ENCODE measurements at places on chromosomes 4 and X. TPM values are rescaled to one million over a fixed set of nuclear protein-coding genes. Genes with fewer than 3 reads are reported as not detected.

DNA sequence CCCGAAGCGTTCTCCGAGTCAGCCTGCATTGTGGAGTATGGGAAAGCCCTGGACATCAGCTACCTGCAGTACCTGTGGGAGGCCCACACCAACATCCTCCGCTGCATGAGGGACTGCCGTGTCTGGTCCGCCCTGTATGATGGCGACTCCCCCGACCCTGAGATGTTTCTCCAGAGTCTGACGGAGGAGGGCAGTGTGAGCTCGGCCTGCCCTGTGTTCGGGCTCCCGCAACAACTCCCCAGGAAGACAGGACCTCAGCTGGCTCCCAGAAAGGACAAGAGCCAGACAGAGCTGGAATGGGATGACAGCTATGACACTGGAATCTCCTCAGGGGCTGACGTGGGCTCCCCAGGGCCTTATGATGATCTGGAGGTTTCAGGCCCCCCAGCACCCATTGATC lies 111.3 kb downstream of the GATB start:
- no peak overlapping the region for H3K4me3 ChIP-seq
- H3K27ac ChIP-seq: no peak overlapping the region
- peaks cover 12% of the 10 kb centered on the region for H3K4me1 ChIP-seq
- H3K36me3 ChIP-seq: peaks cover 11% of the 10 kb centered on the region
- H3K27me3 ChIP-seq: no peaks in the 10 kb centered on the region

GRCh38 chr4:173159791-173160190 lies 8.8 kb upstream of the GALNT7 start:
- DNase-seq: no peak
- no peaks in the 10 kb centered on the region for H3K27me3 ChIP-seq
- no peak overlapping the region for H3K4me3 ChIP-seq
- H3K4me1 ChIP-seq: no peaks in the 10 kb centered on the region
- no peak overlapping the region for H3K27ac ChIP-seq

DNA sequence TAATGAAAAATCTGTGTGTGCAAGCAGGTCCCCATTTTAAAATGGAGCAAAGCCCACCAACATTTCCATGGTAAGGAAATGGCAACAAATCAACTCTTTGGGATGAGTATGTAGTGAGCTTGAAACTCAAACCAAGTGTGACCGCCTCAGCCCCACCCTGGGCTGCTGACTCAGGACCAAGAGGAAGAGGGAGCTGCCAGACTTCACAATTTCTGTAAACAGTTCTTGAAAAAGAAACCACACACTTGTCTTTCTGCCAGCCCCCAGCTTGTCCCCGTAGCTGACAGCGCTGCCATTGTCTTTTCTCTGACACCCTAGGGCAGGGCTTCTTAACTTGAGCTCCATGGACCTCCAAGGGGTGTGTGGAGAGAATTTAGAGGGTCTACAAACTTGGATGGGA lies 10.3 kb downstream of the RTL5 start:
- H3K36me3 ChIP-seq: no peaks in the 10 kb centered on the region
- H3K4me1 ChIP-seq: peaks cover 3% of the 10 kb centered on the region
- no peak for DNase-seq
- H3K4me3 ChIP-seq: no peak overlapping the region
- no peaks in the 10 kb centered on the region for H3K27me3 ChIP-seq

GRCh38 chrX:130120321-130120731 lies 10.0 kb upstream of the ELF4 start:
- peaks cover 18% of the 10 kb centered on the region for H3K27me3 ChIP-seq
- peak; percentile 60 for DNase-seq
- no peaks in the 10 kb centered on the region for H3K4me1 ChIP-seq
- H3K4me3 ChIP-seq: peak overlapping the region; percentile 55

DNA sequence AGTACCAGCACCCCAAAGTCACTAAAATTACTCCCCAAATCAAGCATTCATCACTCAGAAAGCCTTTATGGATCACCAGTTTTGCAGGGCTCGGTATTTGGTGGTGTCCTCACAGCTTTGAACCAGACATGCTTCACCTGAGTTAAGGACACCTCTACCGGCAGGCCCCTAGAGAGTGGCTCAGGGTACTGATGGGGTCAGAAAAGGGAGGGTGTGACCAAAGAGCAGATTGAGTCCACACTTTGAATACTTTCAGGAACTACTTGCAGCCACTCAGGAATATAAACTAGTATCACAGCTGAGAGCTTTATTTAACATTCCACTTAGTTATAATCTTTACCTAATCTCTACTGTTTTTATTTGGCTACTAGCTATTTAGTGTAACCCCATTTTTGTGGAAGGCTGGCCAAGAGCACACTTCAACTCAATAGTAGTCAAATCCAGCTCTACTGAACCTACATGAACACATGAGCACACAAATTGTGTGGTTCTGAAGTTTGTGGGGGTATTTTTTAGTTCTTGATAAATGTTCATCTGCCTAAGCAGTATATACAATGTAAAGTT lies 109.6 kb upstream of the SPRY1 start:
- DNase-seq: no peak
- H3K27me3 ChIP-seq: no peaks in the 10 kb centered on the region
- no peaks in the 10 kb centered on the region for H3K4me1 ChIP-seq
- no peak overlapping the region for H3K27ac ChIP-seq

- no peak overlapping the region for H3K4me3 ChIP-seq
- DNase-seq: no peak
- H3K27me3 ChIP-seq: no peaks in the 10 kb centered on the region
- no peak overlapping the region for H3K27ac ChIP-seq
These were observed 53.6 kb downstream of the MBNL3 start for GRCh38 chrX:132435222-132435621.

- H3K4me1 ChIP-seq: no peaks in the 10 kb centered on the region
- H3K27ac ChIP-seq: no peak overlapping the region
- no peaks in the 10 kb centered on the region for H3K27me3 ChIP-seq
- no peak for DNase-seq
- H3K36me3 ChIP-seq: no peaks in the 10 kb centered on the region
These were observed 88.8 kb downstream of the CHST7 start for GRCh38 chrX:46662188-46662958.

DNA sequence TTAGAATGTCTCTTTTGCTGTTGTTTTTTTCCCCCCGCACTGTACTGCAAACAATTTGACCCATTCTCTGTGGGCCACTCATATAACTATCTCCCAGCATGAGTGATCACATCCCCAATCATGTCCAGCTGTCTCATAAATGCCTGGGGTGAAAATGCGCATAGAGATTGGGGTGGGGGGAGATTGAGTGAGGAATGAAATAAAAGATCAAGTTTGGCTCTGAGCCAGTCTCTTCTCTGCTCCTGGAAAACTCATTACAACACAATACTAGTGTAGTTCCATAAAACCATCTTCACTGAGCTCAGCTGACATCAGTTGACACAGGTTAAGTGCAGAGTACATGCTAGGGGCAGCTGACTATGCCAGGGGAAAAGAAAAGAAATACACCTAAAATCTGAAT lies 96.9 kb downstream of the EGF start:
- H3K27ac ChIP-seq: no peak overlapping the region
- DNase-seq: no peak
- no peak overlapping the region for H3K4me3 ChIP-seq
- H3K27me3 ChIP-seq: no peaks in the 10 kb centered on the region

GRCh38 chr4:78552389-78553042 lies 946 bp downstream of the ANXA3 start:
- H3K27me3 ChIP-seq: peaks cover 46% of the 10 kb centered on the region
- peaks cover 20% of the 10 kb centered on the region for H3K4me1 ChIP-seq
- H3K4me3 ChIP-seq: peak overlapping the region; percentile 71
- peak overlapping the region; percentile 2 for H3K27ac ChIP-seq
- peak; percentile 87 for DNase-seq

DNA sequence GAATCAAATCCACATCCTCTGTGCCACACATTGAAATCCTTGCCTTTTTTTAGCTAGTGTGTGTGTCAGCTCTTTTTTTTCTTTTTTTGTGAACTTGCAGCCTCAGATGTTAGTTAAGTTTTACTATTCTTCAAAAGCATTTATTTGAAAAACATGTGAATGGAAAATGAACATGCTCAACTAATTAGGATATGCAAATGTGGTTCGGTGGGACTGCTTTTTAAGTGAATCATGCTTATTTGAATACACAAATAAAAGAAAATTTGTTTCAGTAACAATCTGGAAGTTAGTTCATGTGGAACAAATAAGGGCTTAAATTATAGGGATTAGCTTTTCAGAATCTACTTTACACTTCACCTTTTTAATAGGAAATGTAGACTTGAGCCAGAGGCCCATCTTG lies 751.5 kb upstream of the FAM241A start:
- no peaks in the 10 kb centered on the region for H3K4me1 ChIP-seq
- H3K27me3 ChIP-seq: no peaks in the 10 kb centered on the region
- DNase-seq: no peak
- H3K4me3 ChIP-seq: no peak overlapping the region
- H3K27ac ChIP-seq: no peak overlapping the region
- no peaks in the 10 kb centered on the region for H3K36me3 ChIP-seq

DNA sequence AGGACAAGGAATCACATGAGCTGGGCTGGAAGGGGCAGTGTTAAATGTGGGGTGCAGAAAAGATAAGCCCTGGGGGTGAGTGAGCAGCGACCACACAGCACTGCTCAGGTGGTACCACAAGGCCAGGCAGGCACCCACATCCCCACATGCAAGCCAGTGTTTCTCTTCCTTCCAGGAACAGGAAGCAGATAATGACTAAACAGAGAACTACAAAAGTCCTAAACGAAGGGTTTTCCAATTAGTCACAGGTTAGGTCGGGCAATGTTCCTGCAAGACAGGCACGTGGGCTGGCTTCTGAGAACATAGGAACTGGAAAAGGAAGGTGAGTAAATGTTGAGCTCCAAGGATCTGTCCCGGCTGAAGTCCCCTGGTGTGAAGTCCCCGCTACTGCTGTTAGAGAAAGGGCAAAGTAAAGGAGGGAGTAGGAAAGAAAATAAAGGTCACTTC lies 19.5 kb downstream of the RELL1 start:
- peaks cover 49% of the 10 kb centered on the region for H3K4me1 ChIP-seq
- no peak overlapping the region for H3K27ac ChIP-seq
- peak; percentile 22 for DNase-seq
- no peaks in the 10 kb centered on the region for H3K36me3 ChIP-seq
- no peaks in the 10 kb centered on the region for H3K27me3 ChIP-seq

DNA sequence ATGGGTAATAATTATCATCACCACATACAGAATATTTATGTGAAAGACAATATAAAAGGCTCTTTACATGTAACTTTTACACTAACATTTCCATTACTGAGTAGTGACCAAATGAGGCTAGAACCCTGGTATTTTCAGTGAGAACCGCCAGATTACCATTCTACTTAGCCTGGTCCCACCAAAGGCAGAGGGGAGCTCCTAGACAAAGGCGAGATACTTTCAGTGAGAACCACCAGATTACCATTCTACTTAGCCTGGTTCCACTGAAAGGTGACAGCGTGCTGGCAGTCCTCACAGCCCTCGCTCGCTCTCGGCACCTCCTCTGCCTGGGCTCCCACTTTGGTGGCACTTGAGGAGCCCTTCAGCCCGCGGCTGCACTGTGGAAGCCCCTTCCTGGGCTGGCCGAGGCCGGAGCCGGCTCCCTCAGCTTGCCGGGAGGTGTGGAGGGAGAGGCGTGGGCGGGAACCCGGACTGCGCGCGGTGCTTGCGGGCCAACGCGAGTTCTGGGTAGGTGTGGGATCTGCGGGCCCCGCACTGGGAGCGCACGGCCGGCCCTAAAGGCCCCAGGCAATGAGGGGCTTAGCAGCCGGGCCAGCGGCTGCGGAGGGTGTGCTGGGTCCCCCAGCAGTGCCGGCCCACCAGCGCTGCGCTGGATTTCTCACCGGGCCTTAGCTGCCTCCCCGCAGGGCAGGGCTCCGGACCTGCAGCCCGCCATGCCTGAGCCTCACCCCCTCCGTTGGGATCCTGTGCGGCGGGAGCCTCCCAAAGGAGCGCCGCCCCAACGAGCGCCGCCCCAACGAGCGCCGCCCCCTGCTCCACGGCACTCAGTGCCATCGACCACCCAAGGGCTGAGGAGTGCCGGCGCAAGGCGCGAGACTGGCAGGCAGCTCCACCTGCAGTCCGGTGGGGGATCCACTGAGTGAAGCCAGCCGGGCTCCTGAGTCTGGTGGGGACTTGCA lies 1276.1 kb downstream of the PCDH7 start:
- peak; percentile 68 for DNase-seq
- H3K36me3 ChIP-seq: no peaks in the 10 kb centered on the region
- peak overlapping the region; percentile 55 for H3K4me3 ChIP-seq
- H3K4me1 ChIP-seq: peaks cover 19% of the 10 kb centered on the region

DNA sequence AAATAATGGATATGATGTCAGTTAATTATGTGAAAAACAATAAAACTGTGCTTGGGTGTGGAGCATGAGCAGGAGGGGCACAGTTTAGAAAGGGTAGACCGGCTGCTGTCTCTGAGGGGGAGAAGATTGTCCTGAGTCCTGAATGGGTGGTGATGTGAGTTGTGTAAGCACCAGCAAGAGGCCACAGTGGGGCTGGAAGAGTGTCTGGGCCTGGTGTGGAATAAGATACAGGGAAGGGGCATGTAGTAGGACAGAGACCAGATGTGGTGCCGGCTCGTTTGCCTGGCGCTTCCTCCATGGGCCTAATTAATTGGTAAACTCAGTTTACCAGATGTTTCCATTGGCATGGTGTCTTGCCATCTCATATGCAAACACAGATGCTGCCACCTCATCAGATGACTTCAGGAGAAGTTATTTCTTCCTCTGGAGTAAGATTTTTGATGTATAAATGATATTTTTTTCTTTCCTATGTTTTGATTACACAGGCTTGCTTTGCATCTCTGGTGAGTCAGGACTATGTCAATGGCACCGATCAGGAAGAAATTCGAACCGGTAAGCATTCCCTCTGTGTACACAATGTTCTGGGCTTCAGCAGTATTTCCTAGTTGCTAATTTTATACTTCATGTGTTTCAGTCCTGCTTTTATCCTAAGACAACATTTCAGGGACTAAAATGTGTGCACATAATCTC lies 5.1 kb downstream of the MED28 start:
- no peaks in the 10 kb centered on the region for H3K27me3 ChIP-seq
- no peak for DNase-seq
- H3K4me3 ChIP-seq: no peak overlapping the region
- peaks cover 50% of the 10 kb centered on the region for H3K36me3 ChIP-seq

DNA sequence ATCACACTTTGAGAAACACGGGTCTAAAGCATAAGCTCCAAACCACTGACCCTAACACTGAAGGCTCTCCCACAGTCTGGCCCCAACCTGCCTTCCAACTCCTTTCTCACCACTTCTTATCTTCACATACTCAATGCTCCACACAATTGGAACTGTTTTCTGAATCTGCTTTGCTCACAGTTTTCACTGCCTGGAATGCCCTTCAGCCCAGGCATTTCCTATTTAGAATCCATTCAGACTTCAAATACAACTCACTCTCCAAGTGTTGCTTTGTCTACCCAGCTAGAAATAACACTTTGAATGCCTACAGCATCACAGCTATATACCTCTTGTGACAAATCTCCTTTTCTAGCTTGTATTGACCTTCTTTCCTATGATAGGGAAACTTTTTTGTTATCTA lies 10.2 kb downstream of the OTUD4 start:
- H3K27me3 ChIP-seq: no peaks in the 10 kb centered on the region
- DNase-seq: no peak
- peaks cover 19% of the 10 kb centered on the region for H3K36me3 ChIP-seq
- no peaks in the 10 kb centered on the region for H3K4me1 ChIP-seq
- H3K27ac ChIP-seq: no peak overlapping the region
- no peak overlapping the region for H3K4me3 ChIP-seq

HSFX3 gene
- not detected for total RNA-seq

MSX1 gene
- not detected for total RNA-seq

LGI2 gene
- 6.2 TPM for total RNA-seq

RBM46 gene
- 22.9 TPM for total RNA-seq

TSPAN7 gene
- 7.2 TPM for total RNA-seq

GCNA gene
- 1.5 TPM for total RNA-seq
